ENCODE measurements at places on chromosomes 4 and X.

DNA sequence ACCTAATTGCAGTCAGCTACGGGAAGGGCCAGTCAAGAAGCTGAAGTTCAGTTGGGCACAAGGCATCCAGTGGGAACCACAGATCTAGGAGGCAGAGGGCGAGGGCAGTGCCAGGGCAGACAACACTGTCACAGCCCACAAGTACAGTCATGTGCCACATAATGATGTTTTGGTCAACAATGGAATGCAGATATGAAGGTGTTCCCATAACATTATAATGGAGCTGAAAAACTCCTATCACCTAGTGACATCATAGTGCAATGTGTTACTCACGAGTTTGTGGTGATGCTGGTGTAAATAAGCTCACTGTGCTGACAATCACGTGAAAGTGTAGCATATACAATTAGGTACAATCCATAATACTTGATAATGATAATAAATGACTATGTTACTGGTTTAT is 4.5 kb upstream of the TMEM255A start:
- no peak for DNase-seq

DNA sequence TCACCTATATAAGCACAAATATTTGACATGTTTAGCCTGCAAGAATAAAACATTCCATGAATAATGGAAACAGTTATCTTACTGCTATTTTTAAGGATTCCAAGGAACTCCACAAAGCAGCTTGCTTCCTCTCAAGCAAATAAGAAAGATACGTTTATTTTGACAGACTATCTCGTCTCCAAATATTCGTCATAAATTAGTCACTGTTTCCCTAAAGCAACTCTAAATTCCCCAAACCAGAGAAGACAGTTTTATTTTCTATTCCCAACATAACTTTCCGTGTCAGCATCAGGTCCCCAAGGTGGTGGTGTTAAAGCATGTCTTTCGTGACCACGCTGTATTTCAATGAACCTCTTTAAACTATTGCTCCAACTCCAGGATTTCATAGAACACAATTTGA is 24.3 kb upstream of the DKK2 start:
- DNase-seq, result no peak

DNA sequence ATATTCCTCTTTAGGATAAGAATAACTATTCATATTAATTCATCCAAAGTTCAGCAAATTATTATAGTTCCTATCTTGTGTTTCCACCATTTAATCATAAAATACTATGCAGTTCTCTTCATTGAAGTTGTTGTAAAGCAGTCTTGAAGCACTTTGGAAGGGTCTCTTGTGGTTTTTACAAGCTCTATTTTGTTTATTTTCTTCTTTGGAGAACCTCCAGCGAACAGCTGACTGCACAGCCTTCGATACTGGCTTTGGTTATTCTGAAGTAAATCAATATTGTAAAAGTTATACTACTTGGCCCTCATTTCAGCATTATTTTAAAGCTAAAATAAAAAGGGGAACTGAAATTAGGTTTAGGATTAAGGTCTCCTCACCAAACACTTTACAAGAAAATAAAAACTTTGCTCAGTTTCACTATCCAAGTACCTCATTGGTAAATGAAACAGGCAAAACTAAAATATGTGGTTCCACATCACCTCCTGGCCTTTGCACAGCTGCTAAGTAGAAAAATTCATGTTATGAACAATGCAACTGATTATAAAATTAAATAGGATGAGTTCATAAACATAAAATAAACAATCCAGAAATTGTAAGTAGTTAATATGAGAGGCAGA is 1629.2 kb upstream of the ADGRL3 start:
- DNase-seq, result peak; percentile 36

DNA sequence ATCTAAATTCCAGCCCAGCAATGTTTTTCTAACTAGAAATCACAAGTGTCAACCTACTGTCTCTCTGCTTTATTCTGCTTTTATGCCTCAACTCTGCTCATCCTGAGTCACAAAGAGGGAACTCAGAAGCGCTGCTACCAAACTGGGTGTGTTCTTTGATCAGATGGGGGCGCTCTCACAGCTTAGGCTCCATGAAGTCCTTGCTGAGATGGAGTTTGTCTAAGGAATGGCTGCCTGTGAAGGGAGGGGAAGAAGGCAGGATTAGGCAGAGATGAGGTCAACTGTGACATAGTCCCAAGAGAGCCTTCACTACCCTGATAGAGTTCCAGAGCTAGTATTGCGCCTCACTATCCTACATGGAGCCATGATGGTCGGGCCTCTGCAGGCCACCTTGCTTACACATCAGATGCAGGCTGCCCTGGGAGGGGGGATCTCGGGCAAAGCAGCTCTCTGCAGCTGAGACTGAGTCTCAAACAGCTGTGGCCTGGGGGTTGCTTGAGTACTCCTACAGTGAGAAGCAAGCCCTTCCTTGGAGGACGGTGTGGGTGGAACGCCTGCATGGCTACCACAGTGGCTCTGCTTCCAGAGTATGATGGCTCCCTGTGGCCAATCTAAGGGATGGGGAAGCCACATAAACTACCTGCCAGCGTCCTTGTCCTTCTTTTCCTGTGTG is 219.9 kb downstream of the CCNG2 start:
- DNase-seq, result no peak

DNA sequence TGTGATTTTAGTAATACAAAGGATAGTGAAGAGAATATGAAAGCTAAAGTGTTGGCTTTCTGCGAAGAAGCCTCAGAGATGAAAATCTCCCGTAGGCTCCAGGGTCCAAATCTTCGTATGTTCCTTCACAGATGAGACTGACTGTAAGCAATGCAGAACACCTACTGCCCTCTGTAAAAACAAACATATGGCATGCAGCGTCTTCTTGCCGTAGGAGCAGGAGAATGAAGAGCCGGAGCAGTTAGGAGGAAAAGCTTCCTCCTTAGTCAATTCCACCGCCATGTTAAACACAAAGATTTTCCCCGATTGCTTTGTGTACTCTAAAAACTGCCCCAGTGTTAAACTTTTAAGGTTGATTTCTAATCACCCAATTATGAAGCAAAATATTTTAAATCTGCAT is 22.5 kb downstream of the RWDD4 start:
- peak; percentile 22 for DNase-seq

GRCh38 chr4:76410636-76411035 is 10.3 kb downstream of the CCDC158 start:
- no peak for DNase-seq

- DNase-seq, result no peak
Observed at GRCh38 chr4:139557556-139558110, 1.6 kb upstream of the SETD7 start.

- peak; percentile 59 for DNase-seq
Observed at GRCh38 chr4:186537843-186538521, 17.4 kb downstream of the MTNR1A start.

GRCh38 chr4:4858527-4859324 is 739 bp upstream of the MSX1 start:
- no peak for DNase-seq

DNA sequence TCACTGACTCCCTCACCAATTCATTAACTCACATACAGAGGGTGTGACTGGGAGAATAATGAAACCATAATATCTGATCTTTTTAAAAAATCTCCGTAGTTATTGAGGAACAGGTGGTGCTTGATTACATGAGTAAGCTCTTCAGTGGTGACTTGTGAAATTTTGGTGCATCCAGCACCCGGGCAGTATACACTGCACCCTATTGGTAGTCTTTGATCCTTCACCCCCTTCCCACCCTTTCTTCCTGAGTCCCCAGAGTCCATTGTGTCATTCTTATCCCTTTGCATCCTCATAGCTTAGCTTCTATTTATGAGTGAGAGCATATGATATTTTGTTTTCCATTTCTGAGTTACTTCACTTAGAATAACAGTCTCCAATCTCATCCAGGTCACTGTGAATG is 1143.8 kb downstream of the PCDH19 start:
- no peak for DNase-seq

DNA sequence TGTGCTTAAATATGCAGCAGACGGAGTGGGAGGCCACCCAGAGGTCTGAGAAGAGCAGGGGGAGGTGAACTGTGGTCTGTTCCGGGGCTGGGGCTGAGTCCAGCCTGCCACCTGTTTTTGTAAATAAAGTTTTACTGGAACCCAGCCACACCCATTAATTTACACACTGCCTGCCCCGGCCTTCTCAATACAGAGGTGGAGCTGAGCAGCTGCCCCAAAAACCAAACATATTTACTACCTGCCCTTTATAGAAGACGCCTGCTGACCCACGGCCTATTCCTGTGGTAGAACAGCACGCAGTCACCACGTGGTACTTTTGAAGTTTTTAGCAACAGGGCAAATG is 45.9 kb downstream of the FGFRL1 start:
- no peak for DNase-seq

DNA sequence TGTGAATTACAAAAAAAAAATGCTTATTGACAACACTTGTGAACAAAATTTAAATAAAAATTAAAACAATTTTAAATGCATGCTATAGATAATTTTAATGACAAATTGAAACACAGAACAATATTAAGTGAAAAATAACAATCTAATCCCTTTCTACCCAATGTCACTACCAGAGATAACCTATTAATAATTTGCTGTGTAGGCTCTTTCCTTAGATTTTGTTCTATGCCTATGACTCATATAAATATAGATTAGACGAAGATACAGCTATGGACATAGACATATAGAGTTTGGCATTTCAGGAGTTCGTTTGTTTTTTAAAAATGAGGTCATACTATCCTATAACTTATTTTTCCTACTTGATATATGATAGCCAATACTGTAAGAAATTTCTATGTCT is 18.1 kb downstream of the PLAC8 start:
- no peak for DNase-seq

DNA sequence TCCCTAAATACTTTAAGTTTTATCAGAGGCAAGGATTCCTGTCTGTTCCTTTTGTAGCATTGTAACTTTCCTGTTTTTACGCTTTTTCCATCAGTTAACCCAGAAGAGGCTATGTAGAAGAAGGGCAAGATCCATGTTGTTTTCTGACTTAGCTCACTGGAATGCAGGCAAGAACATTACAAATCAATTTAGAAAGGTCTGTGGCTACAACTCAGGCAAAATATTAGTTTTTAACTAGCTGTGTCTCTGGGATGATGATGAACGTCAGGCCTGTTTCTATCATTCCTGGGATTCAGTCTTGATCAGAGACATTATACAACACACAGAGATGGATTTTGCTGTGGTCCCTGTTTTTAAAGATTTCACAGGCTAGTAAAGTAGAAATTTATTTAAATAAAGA is 813.0 kb upstream of the POU3F4 start:
- DNase-seq, result no peak

Data from NCI-H510A treated with DMSO at 0.1 percent for 48 hours (cell line).